ENCODE measurements at places on chromosomes 6 and 20. TPM values are rescaled to one million over a fixed set of nuclear protein-coding genes. Genes with fewer than 3 reads are reported as not detected.

AVP gene
- not detected for total RNA-seq

GRCh38 chr20:10359621-10360040 lies 74.4 kb downstream of the MKKS start:
- DNase-seq: no peak
- no peak overlapping the region for H3K4me3 ChIP-seq
- no peaks in the 10 kb centered on the region for H3K36me3 ChIP-seq
- H3K4me1 ChIP-seq: no peaks in the 10 kb centered on the region

- peak overlapping the region; percentile 53 for H3K4me3 ChIP-seq
- no peak for DNase-seq
- H3K27me3 ChIP-seq: peaks cover 46% of the 10 kb centered on the region
- H3K4me1 ChIP-seq: no peaks in the 10 kb centered on the region
Observed at GRCh38 chr6:88166493-88167351, 575 bp upstream of the CNR1 start.

CASS4 gene
- 1.6 TPM for total RNA-seq

PI16 gene
- 2.8 TPM for total RNA-seq

ZBTB12 gene
- 0.64 TPM for total RNA-seq

NUDT3 gene
- total RNA-seq: 33.8 TPM

Data from breast epithelium (tissue), 4 donors.